ENCODE measurements at places on chromosomes 16 and 17. TPM values are rescaled to one million over a fixed set of nuclear protein-coding genes. Genes with fewer than 3 reads are reported as not detected.

- no peak for DNase-seq
Measured at GRCh38 chr16:61934601-61935000, 101.6 kb downstream of the CDH8 start.

DNA sequence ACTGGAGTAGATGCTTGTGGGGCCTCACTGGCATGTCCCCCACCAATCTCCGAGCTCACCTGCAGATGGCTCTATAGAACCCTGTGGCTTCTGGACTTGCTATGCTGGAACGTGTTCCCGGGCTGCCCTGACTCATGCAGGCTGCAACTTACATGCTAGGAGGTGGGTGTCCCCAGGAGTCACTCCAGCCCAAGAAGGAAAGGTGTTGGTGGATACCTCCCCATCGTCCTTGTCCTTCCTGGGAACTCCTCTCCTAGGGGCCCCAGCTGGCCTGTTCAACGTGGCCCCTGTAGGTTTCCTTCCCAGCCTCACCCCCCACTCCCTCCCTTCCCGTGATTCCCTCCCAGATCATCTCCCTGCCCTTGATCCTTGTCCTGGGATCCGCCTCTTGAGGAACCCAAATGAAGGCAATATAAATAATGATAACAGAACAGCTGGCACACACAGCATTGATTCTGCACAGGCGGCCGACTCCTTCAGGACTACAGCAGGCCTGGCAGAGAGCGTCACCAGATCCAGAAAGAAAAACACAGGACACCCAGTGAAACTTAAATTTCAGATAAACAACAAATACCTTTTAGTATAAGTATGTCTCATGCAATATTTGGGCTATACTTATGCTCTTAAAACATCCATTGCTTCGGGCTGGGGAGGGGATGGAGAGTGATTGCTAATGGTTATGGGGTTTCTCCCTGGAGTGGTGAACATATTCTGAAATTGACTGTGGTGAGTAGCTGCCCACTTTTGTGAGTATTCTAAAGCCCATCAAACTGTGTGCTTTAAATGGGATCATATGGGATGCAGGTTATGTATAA is 221.1 kb upstream of the GSE1 start:
- no peak for DNase-seq

GRCh38 chr17:73128496-73128895 is 36.0 kb upstream of the SLC39A11 start:
- DNase-seq = no peak

DNA sequence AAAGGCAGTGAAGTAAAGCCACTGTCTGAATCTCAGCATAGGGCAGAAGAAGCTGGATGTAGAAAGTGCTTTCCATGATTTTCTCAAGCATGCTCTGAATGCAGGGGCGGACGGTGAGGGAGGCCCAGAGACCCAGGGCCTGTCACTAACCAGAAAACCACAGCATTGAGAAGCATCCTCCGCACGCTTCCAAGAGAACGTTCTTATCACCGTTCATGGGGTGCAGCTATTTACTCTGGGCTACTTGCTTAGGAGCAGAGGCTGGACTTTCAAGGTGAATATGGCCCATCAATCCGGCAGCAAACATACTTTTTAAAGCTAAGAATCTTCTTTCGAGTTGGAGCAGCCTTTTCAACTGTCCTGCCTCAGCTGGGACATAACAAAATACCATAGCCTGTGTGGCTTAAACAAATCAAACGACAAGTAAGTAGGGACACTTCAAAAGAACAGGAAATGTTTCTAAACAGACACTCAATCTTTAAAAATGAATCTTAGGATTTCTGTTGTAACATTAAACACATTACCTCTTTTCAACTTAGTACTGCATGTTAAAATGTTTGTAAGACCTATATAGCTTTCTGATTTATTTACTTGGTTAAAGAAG is 46.5 kb upstream of the CDRT4 start:
- DNase-seq = no peak

Gene SLC52A1
- total RNA-seq = not detected

DNA sequence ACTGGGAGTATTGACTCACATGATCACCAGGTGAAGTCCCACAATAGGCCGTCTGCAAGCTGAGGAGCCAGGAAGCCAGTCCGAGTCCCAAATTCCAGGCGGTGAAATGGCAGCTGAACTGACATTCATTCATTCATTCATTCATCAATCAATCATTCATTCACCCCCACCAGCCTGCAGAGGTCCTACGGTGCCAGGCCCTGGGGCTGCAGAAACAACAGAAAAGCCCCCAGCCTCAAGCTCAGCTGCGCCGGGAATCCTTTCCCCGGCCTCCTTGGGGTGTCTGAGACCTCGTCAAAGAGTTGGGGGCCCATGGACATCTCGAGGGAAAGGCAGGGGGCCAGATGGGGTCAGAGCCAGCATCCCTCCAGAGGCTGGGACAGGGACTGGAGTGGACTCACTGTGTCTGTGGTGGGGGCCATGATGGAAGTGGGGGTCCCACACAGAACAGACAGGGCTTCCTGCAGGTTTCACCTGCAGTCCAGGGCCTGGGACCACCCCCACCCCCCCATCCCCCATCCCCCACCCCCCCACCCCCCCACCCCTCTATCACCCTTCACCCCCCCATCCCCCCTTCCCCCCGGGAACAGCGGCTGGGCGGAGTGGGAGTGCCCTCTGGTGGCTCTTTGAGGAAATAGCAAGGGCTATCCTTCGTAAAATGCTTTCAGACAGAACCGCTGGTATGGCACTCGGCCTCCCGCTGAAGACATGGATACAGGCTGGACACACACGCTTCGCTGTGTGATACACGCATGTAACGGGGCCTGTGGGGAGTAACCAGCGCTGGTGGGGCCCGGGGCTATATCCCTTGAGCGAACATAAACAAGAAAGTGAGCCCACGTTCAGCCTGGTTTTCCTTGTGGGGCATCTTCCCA is 8.5 kb upstream of the ZC3H18 start:
- DNase-seq = peak; percentile 45

DNA sequence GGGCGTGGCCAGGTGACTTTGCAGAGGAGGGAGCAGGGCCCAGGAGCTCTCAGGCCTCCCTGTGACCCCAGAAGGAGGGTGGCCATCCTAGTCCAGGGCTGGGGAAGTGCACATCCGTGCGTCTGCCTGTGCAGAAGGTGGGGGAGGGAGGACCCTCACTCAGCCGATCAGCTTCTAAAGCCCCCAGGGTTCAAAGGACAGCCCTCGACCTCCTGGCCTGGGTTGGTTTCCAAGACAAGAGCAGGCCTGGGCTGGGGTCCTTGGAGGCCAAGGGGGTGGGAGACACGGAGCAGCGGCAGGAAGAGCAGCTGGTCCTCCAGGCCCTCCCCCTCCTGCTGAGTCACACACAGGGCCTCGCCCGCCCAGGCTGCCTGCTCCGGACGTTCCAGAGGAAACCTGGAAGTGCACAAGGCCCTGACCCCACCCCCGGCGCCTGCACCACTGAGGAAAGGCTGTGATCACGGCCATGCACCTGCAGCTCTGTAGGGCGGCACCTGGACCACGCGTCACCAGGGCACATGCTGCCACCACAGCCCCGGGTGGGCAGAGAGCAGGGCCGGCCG is 67.1 kb upstream of the ZNF469 start:
- peak; percentile 61 for DNase-seq

- DNase-seq = no peak
Measured at GRCh38 chr16:30085247-30085646, 6.5 kb downstream of the TBX6 start.

Gene HSPB9
- not detected for total RNA-seq

Gene JPH3
- total RNA-seq = 1.1 TPM

- DNase-seq = peak; percentile 60
Measured at GRCh38 chr16:30651124-30652004, 604 bp downstream of the PRR14 start.

Gene TBX21
- total RNA-seq = not detected

GRCh38 chr17:44775136-44775837 is 16.5 kb downstream of the ADAM11 start:
- no peak for DNase-seq

Gene SLC12A3
- total RNA-seq = 0.14 TPM

Gene PTGES3L
- 0.51 TPM for total RNA-seq

- peak; percentile 14 for DNase-seq
Measured at GRCh38 chr16:3797904-3798811, 80.8 kb upstream of the TRAP1 start.

GRCh38 chr16:26961459-26961858 is 105.3 kb upstream of the C16orf82 start:
- DNase-seq = no peak

Gene UTS2R
- total RNA-seq = not detected

Gene KRTAP9-2
- total RNA-seq = not detected

Gene NPIPB4
- total RNA-seq = 78.1 TPM

DNA sequence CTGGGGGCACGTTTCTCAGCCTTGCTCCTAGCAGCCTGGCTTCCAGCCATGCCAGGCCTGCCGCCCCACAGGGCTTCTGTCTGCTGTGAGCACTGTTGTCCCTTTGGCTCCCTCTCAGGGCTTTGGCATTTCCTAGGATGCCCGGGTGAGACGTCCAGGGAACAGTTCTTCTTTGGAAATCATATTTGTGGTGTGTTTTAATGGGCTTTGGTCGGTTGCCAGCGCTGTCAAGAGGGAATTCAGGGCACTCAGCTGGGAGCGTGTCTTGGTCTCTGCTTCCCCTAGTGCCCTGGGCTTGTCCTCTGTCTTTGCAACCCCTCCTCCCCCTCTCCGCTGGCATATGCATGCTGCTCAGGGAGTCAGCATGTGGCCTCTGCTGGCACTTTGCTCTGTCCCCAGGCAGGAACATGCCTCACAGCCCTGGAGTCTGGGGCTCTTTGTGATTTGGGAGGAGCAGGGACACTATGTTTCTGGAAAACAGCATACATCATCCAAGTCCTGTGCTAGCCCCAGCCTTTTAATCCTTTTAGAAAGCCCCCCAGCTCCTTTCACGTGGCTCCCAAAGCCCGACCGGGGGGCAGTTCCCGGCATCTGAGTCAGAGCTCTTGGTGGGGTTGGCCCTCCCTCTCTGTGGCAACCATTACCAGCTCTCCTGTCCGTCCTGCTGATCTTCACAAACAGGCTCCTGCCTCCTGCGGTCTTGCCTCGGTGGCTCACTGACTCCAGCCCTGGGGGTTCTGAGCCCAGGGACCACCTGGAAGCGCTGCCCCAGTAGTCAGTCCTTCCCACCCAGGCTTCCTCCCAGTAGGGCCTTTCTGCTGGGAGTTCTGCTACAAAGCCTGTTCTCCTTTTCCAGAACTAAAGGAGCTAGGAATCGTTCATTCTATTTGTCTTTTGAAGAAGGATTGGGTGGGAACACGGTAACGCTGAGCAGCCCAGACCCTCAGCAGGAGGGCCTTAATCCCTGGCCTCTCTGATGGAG is 26.7 kb downstream of the SAP30BP start:
- DNase-seq = peak; percentile 41

DNA sequence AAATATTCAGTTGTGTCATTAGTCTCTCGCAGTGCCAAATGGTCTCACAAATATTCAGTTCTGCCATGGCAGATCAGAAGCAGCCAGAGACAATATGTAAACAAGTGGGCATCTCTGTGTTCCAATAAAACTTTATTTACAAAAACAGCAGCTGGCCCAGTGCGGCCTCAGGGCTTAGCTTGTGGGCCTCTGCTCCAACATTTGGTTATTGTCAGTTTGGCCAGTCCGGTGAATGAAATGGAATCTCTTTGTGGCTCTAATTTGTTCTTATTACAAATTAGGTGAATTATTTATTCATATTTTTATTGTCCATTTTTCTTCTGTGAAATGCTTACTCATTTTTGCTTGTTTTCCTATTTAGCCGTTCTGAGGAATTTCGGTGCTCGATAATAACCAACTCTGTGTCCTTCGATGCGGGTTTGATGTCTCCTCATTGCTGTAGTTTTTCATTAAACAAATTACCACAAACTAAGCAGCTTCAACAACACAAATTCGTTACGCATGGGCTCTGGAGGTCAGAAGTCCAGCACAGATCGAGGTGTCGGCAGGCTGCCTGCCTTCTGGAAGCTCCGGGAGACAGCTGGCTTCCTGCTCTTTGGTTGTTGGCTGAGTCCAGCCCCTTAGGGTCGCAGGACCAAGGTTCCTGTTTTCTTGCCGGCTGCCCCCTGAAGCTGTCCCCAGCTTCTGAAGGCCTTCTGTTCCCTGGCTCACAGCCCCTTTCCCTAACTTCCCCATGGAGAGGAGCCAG is 4.1 kb upstream of the SLC38A10 start:
- DNase-seq = no peak

DNA sequence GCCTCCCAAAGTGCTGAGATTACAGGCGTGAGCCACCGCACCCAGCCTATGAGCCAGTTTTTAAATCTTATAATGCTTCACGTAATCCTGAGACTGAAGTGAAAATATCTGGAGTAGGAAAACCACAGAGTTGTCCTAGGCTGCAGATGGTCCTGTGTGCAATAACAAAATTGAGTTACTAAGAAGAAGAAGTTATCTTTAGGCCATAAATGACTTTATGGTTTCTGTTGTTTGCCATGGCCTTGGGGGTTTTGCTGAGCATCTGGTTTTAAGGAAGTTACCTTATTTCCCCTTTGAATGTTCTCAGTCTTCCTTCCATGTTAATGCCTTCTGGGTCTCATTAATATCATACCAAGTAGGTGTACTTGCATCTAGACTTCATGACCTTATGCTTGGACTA is 16.5 kb downstream of the NMT1 start:
- DNase-seq = no peak

Gene GPS1
- total RNA-seq = 76.0 TPM

DNA sequence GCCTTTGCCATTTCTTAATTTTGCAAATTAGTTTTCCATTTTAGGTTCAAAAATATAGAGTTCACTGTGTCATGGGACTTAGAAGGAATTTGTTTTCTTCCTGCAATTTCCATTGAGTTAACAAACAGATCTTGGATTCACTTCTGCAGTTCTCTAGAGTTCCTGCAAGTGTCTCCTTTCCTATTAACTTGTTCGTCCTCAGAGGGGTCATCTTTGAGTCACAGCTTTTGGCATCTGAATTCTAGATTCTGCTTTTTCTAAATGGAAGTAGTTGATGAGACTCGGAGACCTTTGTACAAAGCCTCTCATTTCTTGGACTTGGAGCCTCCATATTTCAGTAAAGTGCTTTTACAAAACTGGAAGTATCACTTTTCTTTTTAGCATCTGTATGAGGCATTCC is 323.3 kb downstream of the BCAS3 start:
- no peak for DNase-seq

DNA sequence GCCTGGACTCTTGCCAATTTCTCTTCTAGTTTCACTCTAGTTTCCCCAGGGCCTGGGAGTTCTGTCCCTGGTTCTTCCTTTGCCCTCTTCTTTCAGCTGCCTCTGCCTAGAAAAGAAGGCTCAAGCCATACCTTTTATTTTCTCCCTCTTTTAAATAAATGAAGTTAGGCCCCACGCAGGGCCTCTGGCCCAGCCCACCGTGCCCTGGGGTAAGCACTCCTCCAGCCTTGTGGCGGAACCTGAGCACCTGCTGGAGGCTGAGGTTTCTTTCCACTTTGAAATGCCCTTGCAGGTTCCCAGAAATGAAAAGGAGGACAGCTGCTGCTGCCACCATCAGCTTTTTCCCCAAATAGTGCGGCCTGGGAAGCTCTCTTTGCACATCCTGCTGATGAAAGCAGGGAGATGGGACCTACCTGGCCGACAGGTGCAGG is 139.4 kb downstream of the CCDC182 start:
- no peak for DNase-seq

- no peak for DNase-seq
Measured at GRCh38 chr17:58541249-58541648, 26.8 kb upstream of the MTMR4 start.

Gene ITGAL
- total RNA-seq = 5.6 TPM

Gene PMFBP1
- not detected for total RNA-seq
